ENCODE measurements at places on chromosomes 1 and 21. TPM values are rescaled to one million over a fixed set of nuclear protein-coding genes. Genes with fewer than 3 reads are reported as not detected.

Gene LMX1A
- not detected for total RNA-seq

Gene CSF3R
- 0.41 TPM for total RNA-seq

Gene EFCAB7
- 8.5 TPM for total RNA-seq

Gene MCOLN3
- 0.16 TPM for total RNA-seq

Gene UBIAD1
- total RNA-seq = 29.2 TPM

GRCh38 chr1:55650444-55650843 is 435.3 kb upstream of the USP24 start:
- H3K36me3 ChIP-seq = no peaks in the 10 kb centered on the region
- DNase-seq = no peak
- no peaks in the 10 kb centered on the region for H3K27me3 ChIP-seq
- no peaks in the 10 kb centered on the region for H3K4me1 ChIP-seq
- H3K27ac ChIP-seq = no peak overlapping the region

GRCh38 chr1:176540428-176540827 is 77.5 kb downstream of the PAPPA2 start:
- H3K36me3 ChIP-seq = no peaks in the 10 kb centered on the region
- no peak for DNase-seq
- H3K27ac ChIP-seq = no peak overlapping the region
- no peak overlapping the region for H3K4me3 ChIP-seq
- no peaks in the 10 kb centered on the region for H3K4me1 ChIP-seq

- peaks cover 59% of the 10 kb centered on the region for H3K4me1 ChIP-seq
- peaks cover 10% of the 10 kb centered on the region for H3K27me3 ChIP-seq
- H3K27ac ChIP-seq = peak overlapping the region; percentile 47
- no peaks in the 10 kb centered on the region for H3K36me3 ChIP-seq
These were observed 25.4 kb upstream of the RGS16 start for GRCh38 chr1:182629499-182630096.

DNA sequence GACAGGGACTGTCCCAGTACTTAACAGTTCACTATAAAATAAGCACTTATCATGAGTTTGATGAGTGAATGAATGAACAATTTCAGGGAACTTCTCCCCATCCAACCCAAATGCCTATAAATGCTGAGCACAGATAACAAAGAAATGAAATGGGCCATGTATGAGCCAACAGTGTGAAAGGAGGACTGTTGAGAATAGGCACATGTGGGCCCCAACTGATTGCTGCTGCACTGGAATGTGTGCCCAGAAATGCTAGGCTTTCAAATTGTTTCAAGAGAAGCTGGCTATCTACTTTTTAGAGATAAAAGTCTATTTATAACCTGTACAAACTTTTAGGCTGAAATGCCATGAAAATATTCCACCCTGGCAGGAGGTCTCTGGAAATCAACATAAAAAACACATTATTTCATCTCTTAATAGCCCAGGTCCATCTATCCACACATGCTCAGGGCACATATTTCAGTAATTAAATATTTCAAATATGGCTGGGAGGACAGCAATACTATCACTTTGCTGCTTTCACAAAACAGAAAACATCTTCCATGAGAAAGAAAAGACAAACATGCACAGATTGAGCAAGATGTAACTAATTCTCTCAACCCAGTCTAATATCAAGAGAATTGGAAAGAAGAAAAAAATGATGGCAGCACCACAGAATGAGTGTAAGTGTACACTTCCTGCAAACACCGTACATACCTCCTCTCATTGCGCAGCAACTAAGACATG is 49.8 kb downstream of the COLGALT2 start:
- H3K27ac ChIP-seq = no peak overlapping the region
- DNase-seq = no peak
- no peaks in the 10 kb centered on the region for H3K27me3 ChIP-seq

DNA sequence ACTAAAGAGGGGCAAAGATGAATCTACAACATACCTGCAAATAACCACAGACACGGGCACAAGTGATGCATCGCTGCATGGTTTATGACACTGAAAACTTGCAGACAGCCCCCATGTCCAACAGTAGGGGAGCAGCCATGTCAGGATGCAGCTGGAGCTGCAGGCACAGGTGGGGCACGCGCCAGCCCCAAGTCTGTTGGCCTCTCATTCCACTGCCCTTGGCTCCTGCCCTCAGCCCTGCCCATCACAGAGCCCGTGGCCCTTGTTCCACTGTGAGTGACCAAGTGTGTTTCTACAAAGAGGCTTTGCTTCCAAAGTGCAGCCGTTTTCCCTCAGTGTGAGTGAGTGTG is 3.2 kb upstream of the PADI4 start:
- H3K27ac ChIP-seq = no peak overlapping the region
- no peak overlapping the region for H3K4me3 ChIP-seq
- DNase-seq = no peak
- H3K36me3 ChIP-seq = no peaks in the 10 kb centered on the region

DNA sequence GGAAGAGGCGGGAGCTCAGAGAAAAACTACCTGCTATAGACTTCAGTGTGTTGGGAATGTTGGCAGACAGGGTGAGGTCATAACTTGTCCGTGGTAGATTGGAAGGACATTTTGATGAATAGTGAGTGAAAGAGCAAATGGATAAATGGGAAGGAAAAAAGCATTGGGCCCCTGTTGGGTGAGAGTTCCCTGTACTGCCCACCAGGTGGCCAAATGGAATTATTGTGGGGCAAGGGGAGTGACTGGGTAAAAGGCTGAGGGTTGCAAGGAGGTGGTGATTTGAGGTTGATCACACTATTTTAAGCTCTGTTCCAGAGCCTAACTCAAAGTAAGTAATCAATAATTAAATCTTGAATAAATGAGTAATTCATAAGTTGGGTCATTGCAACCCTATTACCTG is 60.4 kb downstream of the MRPS6 start:
- DNase-seq = no peak
- H3K4me3 ChIP-seq = no peak overlapping the region

Data from activated CD4-positive, alpha-beta T cell treated with anti-CD3 and anti-CD28 coated beads for 36 hours (primary cell).